Spinal cord (tissue), 10 donors: ENCODE measurements at places on chromosomes 13 and 19. TPM values are rescaled to one million over a fixed set of nuclear protein-coding genes. Genes with fewer than 3 reads are reported as not detected.

GIPC3 gene
- polyA plus RNA-seq: 1.9 TPM

SULT2B1 gene
- 0.48 TPM for polyA plus RNA-seq

ACP7 gene
- polyA plus RNA-seq: 0.27 TPM

CEACAM20 gene
- not detected for polyA plus RNA-seq

ARGLU1 gene
- polyA plus RNA-seq: 293 TPM

CCDC194 gene
- polyA plus RNA-seq: not detected

ATP8B3 gene
- 1.0 TPM for polyA plus RNA-seq

DNA sequence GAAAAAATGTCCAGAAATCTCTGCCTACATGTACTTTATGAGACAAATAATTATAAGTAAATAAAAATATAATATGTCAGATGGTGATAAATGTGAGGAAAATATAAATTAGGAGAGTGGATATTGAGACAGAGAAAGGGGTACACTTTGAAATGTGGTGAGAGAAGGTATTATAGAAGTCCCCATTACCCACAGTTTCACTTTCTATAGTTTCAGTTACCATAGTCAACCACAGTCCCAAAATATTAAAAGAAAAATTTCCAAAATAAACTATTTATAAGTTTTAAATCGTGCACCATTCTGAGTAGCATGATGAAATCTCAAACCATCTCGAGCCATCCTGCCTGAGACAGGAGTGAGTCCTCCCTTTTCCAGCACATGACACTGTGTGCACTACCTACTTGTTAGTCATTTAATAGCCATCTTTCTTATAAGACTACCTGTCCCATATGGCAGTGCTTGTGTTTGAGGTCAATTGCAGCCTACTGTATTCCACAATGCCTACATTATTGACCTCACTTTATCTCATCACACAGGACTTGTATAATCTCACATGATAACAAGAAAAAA is 653.7 kb downstream of the DACH1 start:
- no peak for DNase-seq

DNA sequence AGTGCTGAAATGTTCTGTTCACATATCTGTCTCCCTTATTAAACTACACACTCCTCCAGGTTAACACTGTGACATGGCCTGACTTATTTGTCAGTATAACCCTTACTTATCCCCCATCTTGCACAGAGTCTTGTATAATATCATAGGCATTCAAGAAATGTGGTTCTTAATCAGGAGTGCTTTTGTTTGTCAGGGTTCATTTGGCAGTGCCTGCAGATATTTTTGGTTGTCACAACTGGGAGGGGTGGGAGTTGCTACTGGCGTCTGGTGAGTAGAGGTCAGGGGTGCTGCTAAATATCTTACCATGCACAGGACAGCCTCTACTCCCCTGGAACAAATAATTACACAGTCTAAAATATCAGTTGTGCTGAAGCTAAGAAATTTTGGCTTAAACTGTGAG is 20.4 kb upstream of the OBI1 start:
- DNase-seq: no peak

GRCh38 chr19:47610902-47611301 is 2.0 kb downstream of the BICRA start:
- DNase-seq: no peak

GRCh38 chr13:51557875-51558612 is 26.2 kb upstream of the WDFY2 start:
- no peak for DNase-seq

GRCh38 chr13:51955816-51956603 is 55.2 kb downstream of the ATP7B start:
- DNase-seq: no peak

DNA sequence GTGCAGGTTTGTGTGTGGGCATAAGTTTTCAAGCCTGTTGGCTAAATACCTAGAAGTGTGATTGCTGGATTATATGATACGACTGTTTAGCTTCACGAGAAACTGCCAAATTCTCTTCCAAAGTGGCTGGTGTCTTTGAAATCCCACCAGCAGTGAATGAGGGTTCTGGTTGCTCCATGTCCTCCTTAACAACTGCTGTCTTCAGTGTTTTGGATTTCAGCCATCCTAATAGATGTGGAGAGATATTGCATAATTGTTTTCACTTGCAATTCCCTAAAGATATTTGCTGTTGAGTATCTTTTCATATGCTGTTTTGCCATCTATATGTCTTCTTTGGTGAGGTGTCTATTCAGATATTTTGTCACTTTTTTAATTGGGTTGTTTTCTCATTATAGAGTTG is 390.5 kb downstream of the ZNF536 start:
- DNase-seq: no peak

DNA sequence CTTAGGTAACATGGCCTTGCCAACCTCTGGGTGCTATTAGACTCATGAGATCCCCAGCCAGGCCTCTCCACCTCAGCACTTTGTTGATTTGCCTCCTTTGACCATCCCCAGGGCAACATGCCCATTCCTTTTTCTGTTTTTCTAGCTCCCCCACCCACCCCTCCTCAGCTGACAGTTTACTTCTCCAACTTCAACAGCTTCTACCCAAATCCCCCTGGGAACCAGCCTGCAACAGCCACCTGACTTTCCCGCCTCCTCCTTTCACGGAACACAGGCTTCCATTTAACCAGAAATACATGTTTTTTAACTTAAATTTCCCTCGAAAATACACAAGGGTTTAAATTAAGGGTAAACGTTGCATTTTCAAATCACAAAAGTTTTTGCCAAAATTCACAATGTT is 117.3 kb downstream of the DLEU7 start:
- DNase-seq: no peak

DNA sequence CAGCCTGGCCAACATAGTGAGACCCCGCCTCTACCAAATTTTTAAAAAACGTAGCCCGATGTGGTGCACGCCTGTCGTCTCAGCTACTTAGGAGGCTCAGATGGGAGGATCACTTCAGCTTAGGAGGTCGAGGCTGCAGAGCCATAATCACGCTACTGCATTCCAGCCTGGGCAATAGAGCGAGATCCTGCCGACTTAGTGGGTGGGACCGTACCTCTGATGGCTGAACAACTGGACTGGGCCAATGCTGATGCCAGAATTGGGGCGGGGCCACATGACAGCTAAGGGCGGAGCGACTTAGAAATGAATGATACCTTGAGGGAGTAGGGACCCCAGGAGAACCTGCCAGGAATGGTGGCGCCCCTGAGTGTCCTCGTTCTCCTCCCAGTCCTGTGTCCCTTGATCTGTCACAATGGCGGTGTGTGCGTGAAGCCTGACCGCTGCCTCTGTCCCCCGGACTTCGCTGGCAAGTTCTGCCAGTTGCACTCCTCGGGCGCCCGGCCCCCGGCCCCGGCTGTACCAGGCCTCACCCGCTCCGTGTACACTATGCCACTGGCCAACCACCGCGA is 3.6 kb downstream of the LTBP4 start:
- no peak for DNase-seq

GRCh38 chr13:113273321-113273720 is 23.7 kb upstream of the LAMP1 start:
- no peak for DNase-seq

- no peak for DNase-seq
Measured at GRCh38 chr19:16373079-16373478, 48.5 kb downstream of the KLF2 start.

DNA sequence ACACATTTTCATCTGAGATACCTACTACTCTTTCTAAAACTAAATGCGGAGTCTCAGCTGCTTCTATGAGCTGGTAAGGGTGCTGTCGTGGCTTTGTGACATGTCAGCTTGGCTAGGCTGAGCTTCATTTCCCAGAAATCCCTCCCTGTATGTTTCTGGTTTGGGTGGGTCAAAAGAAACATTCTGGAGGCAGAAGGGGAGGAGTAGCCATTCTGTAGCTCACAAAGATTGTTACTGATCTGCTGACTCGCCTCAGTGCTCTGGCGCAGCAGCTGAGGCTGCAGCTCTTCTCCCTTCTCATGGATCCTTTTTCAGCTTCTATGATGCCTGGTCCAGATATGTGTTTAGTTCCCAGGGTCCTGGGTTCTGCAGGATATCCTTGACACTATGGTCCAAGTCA is 114.7 kb downstream of the RAP2A start:
- no peak for DNase-seq

DNA sequence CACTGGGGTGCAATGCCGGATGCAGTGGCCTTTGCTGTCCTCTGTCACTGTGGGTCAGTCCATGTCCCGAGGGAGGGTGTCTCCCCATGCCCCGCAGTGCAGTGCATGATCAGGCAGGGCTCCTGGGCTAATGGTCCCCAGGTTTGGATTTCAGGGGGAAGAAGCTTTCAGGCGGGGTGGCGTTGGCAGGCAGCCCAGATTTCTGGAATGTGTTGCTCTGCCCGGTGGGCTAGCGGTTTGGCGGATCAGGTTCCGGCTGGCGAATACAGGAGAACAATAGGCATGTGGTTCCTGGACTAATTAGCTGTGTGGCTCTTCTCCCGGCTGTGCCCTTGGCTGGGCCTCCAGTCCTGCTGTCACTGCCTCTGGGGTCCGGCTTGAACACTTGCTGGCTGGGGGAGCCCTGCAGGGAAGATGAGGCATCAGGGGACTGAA is 141.3 kb downstream of the FGF9 start:
- no peak for DNase-seq

GRCh38 chr13:27280009-27280656 is 9.5 kb downstream of the RASL11A start:
- DNase-seq: peak; percentile 58
